ENCODE measurements at places on chromosomes 2 and 18. TPM values are rescaled to one million over a fixed set of nuclear protein-coding genes. Genes with fewer than 3 reads are reported as not detected.

- DNase-seq, result no peak
Measured at GRCh38 chr2:164871404-164871803, 29.8 kb upstream of the COBLL1 start.

- DNase-seq, result no peak
Measured at GRCh38 chr2:134790487-134790886, 47.9 kb upstream of the ACMSD start.

DNA sequence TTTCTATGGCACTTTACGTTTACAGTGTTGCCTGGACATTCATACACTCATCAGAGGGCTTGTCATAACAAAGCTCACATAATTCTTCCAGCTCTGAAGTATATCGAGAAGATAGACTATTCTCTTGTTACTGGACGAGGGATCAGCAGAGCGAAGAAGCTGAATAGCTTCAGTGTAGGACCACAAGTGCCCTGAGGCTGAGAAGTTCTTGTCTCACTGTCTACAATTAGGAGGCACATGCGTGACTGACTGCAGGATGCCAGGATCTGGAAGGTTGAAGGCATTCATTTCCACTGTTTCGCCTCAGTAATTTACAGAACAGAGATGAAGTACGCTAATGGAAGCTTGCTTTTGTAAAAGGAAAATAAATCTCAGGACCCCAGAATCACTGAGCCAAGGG lies 9.6 kb downstream of the SH3YL1 start:
- DNase-seq, result no peak

DNA sequence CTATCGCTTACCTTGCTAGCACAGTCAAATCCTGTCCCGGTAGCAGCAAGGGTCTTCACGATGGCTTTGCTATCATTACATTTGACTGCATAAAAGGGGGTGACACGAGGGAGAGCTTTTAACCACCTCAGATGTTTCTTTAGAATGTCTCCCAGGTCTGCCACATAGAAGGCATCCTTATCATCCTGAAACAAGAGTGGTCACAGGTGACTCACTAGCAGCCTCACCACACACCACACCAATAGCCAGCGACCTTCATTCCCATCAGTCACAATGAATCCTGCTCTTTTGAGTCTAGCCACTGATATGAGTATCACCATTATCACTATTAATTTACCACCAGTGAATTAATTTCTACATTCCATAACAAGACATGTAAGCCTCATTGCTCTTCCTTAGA lies 3.7 kb downstream of the ODC1 start:
- DNase-seq, result peak; percentile 56

GRCh38 chr2:86700690-86701089 lies 19.4 kb upstream of the RMND5A start:
- no peak for DNase-seq

DNA sequence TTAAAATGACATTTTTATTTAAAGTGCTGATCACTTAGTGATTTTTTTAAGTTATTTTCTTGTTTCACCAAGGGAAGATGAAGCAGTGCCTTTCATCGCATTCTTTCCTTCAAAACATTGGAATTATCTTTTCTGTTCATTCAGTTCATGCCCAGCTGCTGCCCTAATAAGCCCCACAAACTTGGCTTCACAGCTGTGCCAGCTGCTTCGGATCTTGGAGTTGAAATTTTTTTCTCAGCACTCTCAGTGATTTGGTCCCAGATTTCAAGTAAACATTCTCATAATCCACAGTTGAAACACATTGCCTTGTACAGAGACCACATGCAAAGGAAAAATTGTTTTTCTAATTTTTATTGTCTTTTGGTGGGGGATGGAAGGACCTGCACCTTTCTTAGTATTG lies 353.3 kb upstream of the LRP1B start:
- DNase-seq, result no peak

- no peak for DNase-seq
Measured at GRCh38 chr2:229888031-229888430, 33.8 kb downstream of the TRIP12 start.

GRCh38 chr2:219569041-219569440 lies 2.3 kb downstream of the OBSL1 start:
- no peak for DNase-seq

GRCh38 chr18:58662118-58662517 lies 9.1 kb upstream of the MALT1 start:
- no peak for DNase-seq

GRCh38 chr2:239328351-239329191 lies 72.2 kb downstream of the HDAC4 start:
- DNase-seq, result no peak

- no peak for DNase-seq
Measured at GRCh38 chr2:197141702-197142473, 168.7 kb downstream of the ANKRD44 start.

DNA sequence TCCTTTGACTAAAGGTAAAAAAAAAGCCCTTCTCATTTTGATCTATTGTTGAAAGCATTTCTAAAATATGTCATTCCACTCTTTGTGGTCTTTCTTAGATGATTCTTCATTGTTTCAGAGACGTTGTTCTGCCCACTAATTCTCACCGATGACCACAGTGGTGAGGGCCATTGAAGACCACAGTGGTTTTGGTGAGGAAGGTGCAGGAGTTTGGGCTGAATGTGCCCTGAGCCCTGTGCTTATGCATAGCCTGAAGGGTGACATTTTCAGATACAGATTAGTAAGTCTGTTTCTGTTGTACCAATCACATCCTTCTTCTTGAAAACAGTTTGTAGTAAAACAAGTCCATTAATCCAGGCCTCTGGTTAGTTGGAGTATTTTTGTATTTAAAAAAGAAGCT lies 251.3 kb upstream of the ATP5MC3 start:
- DNase-seq, result no peak

- no peak for DNase-seq
Measured at GRCh38 chr2:160334028-160334741, 134.1 kb upstream of the ITGB6 start.

GRCh38 chr18:79526468-79527460 lies 131.0 kb downstream of the NFATC1 start:
- DNase-seq, result no peak

DNA sequence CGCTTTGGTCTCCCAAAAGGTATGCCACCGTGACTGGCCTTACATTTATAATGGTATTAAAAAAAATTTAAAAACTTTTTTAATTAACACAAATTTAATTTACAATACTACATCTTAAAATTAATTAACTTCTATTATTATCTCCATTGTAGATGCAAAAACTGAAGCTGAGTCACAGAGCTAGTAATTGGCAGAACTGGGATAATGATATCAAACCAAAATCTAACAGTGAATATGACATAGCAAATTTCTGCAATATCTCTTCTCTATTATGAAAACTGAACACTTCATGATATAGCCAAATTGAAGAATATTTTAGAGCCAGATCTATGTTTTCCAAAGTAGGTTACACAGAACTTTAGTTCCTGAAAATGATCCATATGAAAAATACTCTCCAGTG lies 66.4 kb upstream of the CHAC2 start:
- DNase-seq, result no peak

- DNase-seq, result peak; percentile 78
Measured at GRCh38 chr2:180573951-180574350, 406.5 kb upstream of the UBE2E3 start.

DNA sequence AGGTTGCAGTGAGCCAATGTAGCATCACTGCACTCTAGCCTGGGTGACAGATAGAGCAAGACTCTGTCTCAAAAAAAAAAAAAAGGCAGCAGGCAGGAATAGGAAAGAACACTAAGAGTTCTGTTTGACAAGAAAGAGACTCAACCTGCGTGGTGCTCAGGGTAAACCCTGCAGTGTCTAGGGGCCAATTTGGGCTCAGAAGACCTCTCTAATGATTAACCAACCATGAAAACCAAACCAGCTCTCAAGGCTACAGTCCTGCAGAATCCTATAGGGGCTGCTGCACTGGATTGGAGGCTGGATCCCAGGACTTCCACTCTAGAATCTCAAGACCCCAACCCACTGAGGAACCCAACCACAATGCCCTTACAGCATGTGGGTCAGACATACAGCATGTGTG lies 2.4 kb downstream of the TRABD2A start:
- no peak for DNase-seq

- no peak for DNase-seq
Measured at GRCh38 chr2:204049635-204050034, 113.1 kb downstream of the ICOS start.

DNA sequence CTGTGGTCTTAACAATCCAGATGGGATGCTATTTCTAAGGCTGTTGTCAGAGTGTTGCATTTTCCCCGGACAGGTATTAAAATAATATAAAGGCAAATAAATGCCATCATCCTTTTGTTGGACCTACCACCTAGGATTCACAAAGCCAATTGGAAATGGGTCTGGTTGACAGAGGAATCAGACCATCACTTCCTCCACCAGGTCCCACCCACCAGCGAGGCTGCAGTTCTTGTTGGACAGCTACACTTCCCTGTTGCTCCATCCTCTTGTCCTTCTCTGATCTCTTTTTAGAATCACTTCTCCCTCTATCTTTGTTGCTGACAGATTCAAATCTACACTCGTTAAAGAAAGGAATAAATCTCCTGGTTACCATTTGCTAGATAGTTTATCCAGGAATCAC lies 1.1 kb downstream of the TMEM169 start:
- no peak for DNase-seq

- DNase-seq, result peak; percentile 91
Measured at GRCh38 chr2:234335661-234336228, 161.1 kb downstream of the ARL4C start.

DNA sequence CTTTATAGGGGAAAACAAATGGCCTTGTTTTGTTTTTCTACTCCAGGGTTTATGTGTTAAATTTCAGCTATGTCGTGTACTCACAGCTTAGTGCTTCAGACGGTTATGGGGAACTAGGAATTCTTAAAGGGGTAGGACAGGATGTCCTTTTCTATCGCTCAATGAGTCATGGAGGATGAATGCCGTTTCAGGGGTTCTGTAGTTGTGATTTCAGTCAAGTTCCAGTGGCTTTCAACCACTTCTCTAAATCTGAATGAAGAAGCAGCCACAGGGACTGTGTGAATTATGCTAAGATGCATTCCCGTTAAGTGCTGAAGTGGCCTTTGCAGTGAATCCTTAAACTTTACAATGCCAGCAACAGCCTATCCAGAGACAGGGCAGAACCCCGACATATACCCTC lies 1231.7 kb upstream of the ZEB2 start:
- DNase-seq, result peak; percentile 69

DNA sequence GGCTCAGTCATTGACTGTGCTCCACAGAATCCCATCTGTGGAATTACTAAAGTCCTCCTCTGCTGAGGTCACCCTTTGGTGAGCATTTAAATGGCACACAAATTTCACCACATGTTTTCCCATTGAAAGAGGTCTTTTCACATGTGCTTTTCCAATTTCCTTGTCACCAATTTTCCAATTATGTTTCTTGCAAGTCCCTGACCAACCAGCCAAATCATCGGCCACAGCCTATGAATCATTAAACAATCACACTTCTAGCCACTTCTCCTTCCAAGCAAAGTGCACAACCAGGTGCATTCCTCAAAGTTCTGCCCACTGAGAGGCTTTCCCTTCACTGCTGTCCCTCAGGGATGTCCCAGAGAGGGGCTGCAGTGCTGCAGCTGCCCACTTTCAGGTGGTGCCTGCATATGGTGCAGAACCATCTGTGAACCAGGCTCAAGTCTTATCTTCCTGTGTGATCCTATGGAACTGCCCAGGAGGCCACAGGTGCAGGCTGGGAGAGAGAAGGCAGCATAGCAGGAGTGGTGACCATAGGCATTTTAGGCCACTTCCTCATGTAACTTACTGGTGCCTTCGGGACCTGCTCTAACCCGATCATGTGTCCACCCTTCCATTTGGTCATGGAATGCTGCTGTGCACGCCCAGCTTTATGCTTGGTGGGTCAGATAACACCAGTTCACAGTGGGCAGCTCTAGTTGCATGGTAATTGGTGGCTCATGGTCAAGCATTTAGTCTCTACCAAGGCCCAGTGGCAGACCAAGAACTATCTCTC lies 153.0 kb downstream of the SEPTIN10 start:
- DNase-seq, result no peak

DNA sequence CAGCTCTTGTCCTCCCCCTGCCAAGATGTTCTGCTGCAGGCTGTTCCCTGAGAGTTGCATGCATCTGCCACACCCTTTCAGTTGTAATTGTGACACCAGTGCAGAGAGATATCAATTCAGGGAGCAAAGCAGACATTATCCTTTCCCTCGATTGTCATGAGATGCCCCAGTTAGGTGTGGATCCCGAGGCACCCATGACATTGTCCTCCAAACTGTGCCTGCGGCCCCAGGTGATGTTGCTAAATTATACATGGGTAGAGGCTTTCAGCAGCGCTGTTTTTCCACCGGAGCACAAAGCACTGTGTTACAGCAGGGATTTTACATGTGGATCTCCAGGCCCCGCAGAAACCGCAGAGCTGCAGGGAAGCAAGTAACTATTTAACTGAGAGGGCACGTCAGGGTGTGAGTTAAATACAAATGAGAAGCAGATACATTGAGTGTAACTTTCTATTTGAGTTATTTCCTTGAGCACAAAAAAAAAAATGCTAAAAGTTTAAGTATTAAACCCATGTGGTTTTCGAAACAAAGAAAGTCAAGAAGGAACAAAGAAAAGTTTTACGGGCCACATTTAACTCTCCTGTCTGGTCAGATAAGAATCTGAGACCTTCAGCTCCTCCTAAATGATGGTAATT lies 90.3 kb upstream of the BCL2L11 start:
- no peak for DNase-seq

DNA sequence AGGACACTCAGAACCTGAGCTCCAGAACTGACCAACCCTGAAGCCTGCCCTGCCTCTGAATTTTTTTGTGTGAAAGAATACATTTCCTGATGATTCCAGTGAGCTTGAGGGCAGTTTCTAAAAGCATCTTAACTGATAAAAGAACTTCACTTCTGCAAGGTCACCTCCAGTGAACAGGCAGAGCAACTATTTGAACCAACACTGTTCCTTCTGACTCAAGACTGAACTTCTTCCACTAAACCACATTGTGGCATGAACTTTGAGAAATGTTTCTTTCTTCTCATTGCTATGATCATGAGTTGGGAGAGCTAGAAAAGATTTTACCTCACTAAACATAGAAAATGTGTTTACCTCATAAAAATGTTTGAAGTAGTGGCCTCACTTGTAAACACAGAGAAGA lies 83.8 kb upstream of the SERTAD2 start:
- DNase-seq, result no peak

GRCh38 chr2:127479866-127480743 lies 46.2 kb downstream of the IWS1 start:
- no peak for DNase-seq

DNA sequence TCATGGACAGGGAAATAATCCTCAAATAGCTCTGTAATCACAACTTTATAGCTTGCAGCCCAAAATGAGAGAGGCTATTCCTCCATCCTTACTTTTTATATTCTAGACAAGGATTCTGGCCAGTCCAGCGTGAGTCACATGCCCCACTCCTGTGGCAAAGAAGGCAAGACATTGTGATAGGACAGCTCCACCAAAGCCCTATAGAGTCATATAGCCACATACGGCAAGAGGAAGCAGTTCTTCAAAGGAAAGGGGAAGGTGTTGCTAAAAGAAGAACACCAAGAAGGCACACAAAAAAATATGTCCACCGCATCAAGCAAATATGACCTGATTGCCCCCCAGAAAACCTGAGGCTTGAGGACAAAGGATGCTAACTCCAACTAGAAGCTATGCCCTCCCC lies 3.4 kb upstream of the GFPT1 start:
- no peak for DNase-seq

GRCh38 chr2:233165895-233166661 lies 85.4 kb upstream of the ATG16L1 start:
- DNase-seq, result peak; percentile 91

Gene SLC30A3
- 6.5 TPM for total RNA-seq

Gene DES
- total RNA-seq, result 30.0 TPM

Gene CDH2
- 285 TPM for total RNA-seq

Gene MTIF2
- total RNA-seq, result 63.9 TPM

Gene UGT1A5
- not detected for total RNA-seq

Gene RAX
- total RNA-seq, result not detected

Gene ECEL1
- total RNA-seq, result not detected

Gene SCYGR3
- not detected for total RNA-seq

Gene RGPD3
- 0.21 TPM for total RNA-seq

Gene EIF5B
- 19.1 TPM for total RNA-seq

All from A172 (cell line).